ENCODE measurements at places on chromosomes 2 and 18. TPM values are rescaled to one million over a fixed set of nuclear protein-coding genes. Genes with fewer than 3 reads are reported as not detected.

The FLACC1 gene
- 4.9 TPM for polyA plus RNA-seq

The MBD5 gene
- 45.6 TPM for polyA plus RNA-seq

The CPO gene
- 2.0 TPM for polyA plus RNA-seq

GRCh38 chr2:152542337-152542994 is 174.8 kb downstream of the PRPF40A start:
- DNase-seq, result no peak

DNA sequence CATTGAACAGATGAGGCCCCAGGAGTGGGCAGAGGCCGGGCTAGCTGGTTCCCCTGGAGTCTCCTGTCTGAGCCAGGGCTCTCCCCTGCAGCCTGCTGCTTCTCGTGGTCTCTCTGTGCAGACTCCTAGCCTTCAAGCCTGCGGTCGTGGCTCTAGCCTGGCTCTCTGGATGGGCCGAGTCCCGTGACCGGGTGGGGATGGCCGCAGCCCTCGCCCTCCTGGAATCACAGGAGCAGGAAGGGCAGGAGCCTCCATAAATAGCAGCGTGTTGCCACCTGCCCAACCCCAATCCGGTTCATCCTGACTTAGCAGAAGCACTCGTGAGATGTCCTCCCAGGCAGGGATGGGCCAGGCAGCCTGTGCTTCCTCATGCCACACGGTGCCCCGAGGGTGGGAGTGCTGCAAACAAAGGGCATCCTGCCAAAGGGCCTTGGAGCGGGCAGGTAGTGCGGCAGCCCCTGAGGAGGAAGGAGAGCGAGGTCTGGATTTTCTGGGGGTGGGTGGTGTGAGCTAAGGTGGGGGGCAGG is 43.9 kb downstream of the FOSL2 start:
- no peak for DNase-seq

- DNase-seq, result no peak
These were observed 241.8 kb downstream of the AFF3 start for GRCh38 chr2:99900556-99900955.

DNA sequence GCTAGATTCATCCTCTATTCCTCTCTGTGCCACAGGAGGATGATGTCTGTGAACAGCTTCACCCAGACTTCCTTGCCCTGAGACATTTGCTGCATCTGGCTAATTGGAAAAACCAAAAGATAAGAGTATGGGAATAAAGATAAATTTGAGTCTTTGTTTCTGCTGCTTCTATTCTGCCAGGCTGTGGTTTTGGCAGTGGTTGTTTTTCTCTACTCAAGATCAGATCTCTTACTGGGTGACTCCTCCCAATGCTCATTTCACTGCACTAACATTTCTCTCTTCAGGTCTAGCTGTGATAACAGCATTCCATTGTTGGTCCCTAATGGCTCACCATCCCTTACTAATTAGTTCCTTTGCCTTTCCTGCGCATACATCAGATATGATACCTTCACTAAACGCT is 89.5 kb downstream of the CALCRL start:
- no peak for DNase-seq

DNA sequence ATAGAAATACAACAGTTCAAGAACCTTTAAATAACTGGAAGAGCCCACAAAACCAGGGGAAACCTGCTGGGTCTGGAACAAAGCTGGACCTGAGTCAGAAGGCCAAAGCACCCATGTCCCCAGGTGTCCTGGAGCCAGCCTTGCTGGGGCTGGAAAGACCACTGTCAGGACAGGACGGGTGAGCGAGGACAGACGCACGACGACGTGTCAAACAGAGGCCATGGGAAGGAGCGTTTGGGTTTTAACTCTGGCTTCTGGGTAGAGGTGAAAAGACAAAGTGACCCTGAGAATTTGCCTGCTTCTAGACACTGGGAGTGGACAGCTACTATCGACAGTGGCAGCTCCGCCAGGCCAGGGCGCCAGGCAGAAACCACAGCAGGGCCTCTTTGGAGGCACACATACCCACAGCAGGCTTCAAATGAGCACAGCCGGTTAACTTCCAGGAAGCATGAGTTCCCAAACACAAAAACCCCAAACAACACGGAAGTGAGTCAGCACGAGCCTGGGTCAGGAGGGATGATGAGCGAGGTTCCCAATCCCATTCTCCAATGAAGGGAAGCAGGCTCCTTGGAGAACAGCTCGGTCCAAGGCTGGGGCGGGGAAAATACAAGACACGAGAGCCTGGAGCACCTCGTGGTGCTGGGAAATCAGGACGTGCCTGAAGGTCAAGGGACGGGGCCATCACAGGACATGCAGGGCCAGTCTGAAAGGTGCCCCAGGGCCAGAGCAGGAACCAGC is 208.0 kb downstream of the TWIST2 start:
- DNase-seq, result no peak
